Vagina (tissue), 2 donors: ENCODE measurements at places on chromosomes 6 and 20. TPM values are rescaled to one million over a fixed set of nuclear protein-coding genes. Genes with fewer than 3 reads are reported as not detected.

GRCh38 chr6:129114636-129115391 lies 231.9 kb downstream of the LAMA2 start:
- DNase-seq, result no peak
- H3K4me3 ChIP-seq, result no peak overlapping the region
- H3K27me3 ChIP-seq, result no peaks in the 10 kb centered on the region
- peak overlapping the region; percentile 33 for H3K27ac ChIP-seq
- peaks cover 23% of the 10 kb centered on the region for H3K4me1 ChIP-seq

The TMEM244 gene
- not detected for total RNA-seq

The NKX2-4 gene
- total RNA-seq, result not detected

DNA sequence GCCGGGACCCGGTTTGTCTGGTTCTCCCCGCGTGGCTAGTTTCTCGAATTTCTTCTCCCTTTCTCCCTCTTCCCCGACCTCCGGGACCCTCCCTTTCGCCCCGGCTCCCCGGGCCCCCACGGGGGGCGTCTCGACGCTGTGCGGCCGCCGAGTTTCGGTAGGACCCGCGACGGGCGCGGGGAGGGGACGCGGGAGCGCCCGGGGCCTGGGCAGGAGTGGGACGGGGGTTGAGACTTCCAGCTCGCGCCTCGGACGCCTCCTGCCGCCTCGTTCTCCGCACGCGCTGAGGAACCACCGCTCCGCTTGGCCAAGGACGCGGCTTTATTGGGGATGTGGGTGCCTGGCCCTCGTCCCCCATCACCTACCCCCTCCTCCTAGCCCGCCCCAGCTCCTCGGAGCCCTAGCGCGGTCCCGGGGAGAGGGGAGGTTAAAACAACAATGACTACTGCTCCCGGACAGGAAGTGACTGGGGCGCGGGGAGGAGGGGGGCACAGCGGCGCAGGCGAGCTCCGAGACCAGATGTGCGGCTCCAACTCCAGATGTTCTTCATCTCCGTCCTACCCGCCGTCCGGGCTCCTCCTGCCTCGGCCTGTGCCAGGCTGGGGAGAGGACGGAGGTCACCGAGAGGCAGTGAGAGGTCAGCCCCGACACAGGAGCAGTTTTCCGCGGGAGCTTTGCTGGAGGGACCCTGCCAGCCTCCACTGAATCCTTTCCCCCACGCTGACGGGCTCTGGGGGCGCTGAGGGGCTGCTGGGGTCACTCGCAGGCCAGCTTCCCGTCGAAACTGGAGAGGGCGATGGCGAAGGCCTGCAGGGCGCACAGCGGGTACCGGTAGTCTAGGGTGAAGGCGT lies 917 bp upstream of the TEAD3 start:
- H3K27ac ChIP-seq, result peak overlapping the region; percentile 97
- no peaks in the 10 kb centered on the region for H3K27me3 ChIP-seq
- peak overlapping the region; percentile 92 for H3K4me3 ChIP-seq
- no peaks in the 10 kb centered on the region for H3K36me3 ChIP-seq
- H3K4me1 ChIP-seq, result peaks cover 43% of the 10 kb centered on the region
- DNase-seq, result no peak

GRCh38 chr20:56414842-56415765 lies 3.0 kb downstream of the CASS4 start:
- no peaks in the 10 kb centered on the region for H3K4me1 ChIP-seq
- H3K4me3 ChIP-seq, result no peak overlapping the region
- H3K27me3 ChIP-seq, result no peaks in the 10 kb centered on the region
- no peak overlapping the region for H3K27ac ChIP-seq
- H3K36me3 ChIP-seq, result no peaks in the 10 kb centered on the region

DNA sequence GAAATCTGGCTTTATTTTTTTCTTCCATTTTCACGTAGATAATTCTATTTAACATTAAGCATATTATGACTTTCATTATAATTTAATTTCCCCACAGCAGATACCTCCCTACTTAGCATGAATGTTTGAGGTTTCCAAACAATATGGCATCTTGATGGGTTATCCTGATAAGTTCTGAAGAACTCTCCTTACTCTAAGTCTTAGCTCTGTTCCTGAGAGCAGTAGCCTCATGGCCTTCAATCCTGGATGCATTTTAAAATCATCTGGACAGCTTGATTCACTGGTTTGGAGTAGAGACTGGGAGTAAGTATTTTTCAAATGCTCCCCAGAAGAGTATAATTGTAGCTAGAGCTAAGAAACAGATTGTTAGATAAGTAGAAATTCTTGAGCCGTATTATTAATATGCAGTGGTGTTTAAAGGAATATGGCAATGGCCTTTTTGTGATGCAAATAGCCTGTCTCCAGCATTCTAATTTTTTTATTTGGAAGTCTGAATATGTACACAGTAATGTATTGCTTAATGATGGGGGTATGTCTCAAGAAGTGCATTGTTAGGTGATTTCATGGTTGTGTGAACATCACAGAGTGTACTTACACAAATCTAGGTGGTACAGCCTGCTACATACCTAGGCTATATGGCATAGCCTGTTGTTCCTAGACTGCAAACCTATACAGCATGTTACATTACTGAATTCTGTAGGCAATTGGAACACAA lies 110.5 kb upstream of the EEF1E1 start:
- DNase-seq, result no peak
- no peaks in the 10 kb centered on the region for H3K36me3 ChIP-seq
- no peaks in the 10 kb centered on the region for H3K27me3 ChIP-seq
- no peak overlapping the region for H3K4me3 ChIP-seq
- no peaks in the 10 kb centered on the region for H3K4me1 ChIP-seq

DNA sequence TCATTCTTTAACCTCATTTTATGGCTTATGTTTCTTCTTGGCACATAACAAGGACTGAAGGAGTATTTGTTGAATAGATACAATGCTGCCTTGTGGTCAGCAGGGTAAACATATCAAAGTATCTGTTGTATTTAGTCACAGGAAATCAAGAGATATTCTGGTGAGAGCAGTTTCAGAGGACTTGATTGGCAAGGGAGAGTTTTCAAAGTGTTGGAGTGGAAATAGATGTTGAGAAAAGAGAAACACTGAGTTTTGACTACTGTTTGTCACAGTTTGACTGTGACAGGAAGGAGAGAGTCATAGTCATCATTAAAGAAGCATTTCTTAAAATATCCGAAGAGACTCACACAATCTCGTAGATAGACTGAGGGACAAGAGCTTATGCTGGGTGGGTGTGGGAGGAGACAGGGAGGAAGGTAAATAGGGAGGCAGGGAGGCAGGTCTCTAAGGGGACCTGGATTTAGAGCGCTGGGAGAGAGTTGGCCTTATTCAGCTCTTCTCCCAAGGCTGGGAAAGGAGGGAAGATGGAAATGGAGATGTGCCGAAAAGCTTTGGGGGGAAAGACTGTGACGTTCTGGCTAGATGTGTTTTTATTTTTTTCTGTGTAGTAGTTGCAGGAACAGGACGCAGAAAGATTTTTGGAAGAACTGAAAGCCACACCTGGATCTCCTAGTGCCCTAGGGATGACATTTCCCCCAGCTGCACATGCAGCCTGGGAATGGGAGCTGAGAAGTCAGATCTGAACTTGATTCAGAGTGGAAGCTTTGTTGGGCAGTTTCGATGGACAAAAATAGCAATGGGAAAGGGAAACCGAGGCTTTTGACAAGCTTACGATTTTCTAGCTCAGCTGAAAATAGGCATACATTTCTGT lies 65.0 kb upstream of the IFNGR1 start:
- H3K27ac ChIP-seq, result no peak overlapping the region
- DNase-seq, result no peak
- no peak overlapping the region for H3K4me3 ChIP-seq
- no peaks in the 10 kb centered on the region for H3K4me1 ChIP-seq
- no peaks in the 10 kb centered on the region for H3K36me3 ChIP-seq

DNA sequence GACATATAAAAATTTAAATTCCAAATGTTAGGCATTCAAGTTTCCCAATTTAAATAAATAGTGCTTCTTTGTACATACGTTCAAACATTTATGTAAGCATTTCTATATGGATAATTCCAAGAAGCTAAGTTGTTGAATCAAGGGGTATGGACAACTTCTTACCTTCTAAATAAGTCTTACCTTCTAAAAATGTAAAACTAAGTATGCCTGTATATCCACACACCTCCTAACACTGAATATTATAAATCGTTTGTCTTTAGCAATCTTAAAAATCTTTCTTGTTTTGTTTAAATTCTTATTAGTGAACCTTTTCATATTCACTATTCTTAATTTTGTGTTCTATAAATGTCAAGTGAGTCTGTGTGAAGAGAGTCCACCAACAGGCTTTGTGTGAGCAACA lies 2.5 kb upstream of the ZSCAN16 start:
- H3K4me3 ChIP-seq, result no peak overlapping the region
- no peaks in the 10 kb centered on the region for H3K36me3 ChIP-seq
- no peaks in the 10 kb centered on the region for H3K27me3 ChIP-seq
- DNase-seq, result no peak
- H3K27ac ChIP-seq, result no peak overlapping the region

DNA sequence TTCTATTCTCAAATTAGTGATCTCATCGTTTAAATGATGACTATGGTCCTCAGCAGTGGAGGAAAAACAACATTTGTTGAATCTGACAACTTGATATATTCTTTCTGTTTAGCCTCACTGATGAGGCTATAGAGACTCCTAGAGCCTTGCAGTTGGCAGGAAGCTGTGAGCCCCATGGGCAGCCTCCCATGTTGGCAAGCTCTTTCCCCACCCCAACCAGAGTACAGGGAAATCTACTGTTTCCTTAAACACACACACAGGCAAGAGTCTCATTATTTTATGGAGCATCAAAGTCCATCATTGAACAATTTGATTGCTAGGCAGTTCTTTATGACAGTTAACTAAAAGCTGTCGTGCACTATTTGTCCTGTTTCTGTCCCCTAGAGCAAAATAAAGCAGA lies 498.2 kb upstream of the CITED2 start:
- no peak overlapping the region for H3K4me3 ChIP-seq
- H3K36me3 ChIP-seq, result no peaks in the 10 kb centered on the region
- H3K27me3 ChIP-seq, result no peaks in the 10 kb centered on the region
- H3K4me1 ChIP-seq, result no peaks in the 10 kb centered on the region
- no peak overlapping the region for H3K27ac ChIP-seq

GRCh38 chr6:100801036-100801435 lies 80.1 kb downstream of the ASCC3 start:
- H3K27ac ChIP-seq, result no peak overlapping the region
- no peaks in the 10 kb centered on the region for H3K27me3 ChIP-seq
- DNase-seq, result no peak
- peaks cover 7% of the 10 kb centered on the region for H3K36me3 ChIP-seq

The PGM3 gene
- total RNA-seq, result 10.1 TPM

DNA sequence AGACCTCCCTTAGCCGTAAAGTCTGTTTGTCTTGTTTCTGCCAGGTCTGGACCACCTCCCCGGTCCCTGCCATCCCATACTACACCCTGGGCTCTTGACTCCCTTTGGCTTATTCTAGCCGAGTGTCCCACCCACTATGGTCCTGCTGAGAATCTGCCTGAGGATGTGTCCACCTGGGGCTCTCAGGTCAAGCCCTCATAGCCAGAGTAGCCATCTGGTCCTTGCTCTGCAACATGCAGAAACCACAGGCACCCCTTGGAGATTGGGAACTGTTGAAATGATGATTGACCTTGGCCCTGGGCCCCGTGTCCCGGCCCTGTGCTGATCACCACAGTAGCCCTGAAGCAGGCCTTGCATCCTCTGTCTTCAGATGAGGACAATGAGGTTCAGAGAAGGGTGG lies 44.0 kb downstream of the VSTM2L start:
- no peaks in the 10 kb centered on the region for H3K4me1 ChIP-seq
- no peak overlapping the region for H3K4me3 ChIP-seq
- H3K36me3 ChIP-seq, result no peaks in the 10 kb centered on the region
- peak; percentile 65 for DNase-seq
- no peak overlapping the region for H3K27ac ChIP-seq

GRCh38 chr20:47243532-47244305 lies 112.8 kb downstream of the ZMYND8 start:
- H3K4me3 ChIP-seq, result no peak overlapping the region
- peaks cover 46% of the 10 kb centered on the region for H3K36me3 ChIP-seq
- no peak for DNase-seq
- no peak overlapping the region for H3K27ac ChIP-seq
- H3K4me1 ChIP-seq, result no peaks in the 10 kb centered on the region

GRCh38 chr6:46626228-46626909 lies 26.2 kb downstream of the CYP39A1 start:
- H3K27ac ChIP-seq, result peak overlapping the region; percentile 46
- H3K36me3 ChIP-seq, result no peaks in the 10 kb centered on the region
- H3K27me3 ChIP-seq, result no peaks in the 10 kb centered on the region
- no peak overlapping the region for H3K4me3 ChIP-seq

GRCh38 chr20:60446267-60447111 lies 488.3 kb downstream of the CDH26 start:
- no peaks in the 10 kb centered on the region for H3K27me3 ChIP-seq
- DNase-seq, result no peak
- no peak overlapping the region for H3K4me3 ChIP-seq
- H3K36me3 ChIP-seq, result no peaks in the 10 kb centered on the region
- no peak overlapping the region for H3K27ac ChIP-seq

The SLC16A10 gene
- total RNA-seq, result 5.4 TPM
